ENCODE measurements at places on chromosomes 12 and 14.

- DNase-seq: no peak
Measured at GRCh38 chr12:2445968-2446367, 348.8 kb upstream of the FKBP4 start.

- DNase-seq: no peak
Measured at GRCh38 chr12:121788176-121788818, 5.2 kb downstream of the RHOF start.

- DNase-seq: no peak
Measured at GRCh38 chr14:80901260-80901659, 40.3 kb downstream of the CEP128 start.

GRCh38 chr12:124423761-124424515 lies 129.0 kb downstream of the RFLNA start:
- DNase-seq: no peak

DNA sequence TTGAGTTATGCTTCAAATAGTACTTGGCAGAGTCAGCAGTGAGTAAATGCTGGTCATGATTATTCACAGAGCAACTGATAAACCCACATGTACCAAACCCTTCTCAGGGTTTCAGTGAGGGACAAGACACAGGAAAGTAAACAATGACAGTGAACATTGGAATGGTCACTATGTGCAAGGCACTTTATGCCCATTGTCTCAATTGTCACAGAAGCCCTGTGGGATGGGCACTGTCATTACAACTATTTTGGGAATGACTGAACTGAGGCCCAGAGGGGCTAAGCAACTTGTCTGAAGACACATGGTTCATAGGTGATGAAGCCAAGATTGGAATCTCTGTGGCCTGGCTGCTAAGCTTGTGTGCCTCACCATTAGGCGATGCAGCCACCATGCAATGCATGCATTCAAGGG lies 238.5 kb downstream of the RBM19 start:
- peak; percentile 77 for DNase-seq

- DNase-seq: no peak
Measured at GRCh38 chr12:14741153-14741552, 44.8 kb upstream of the GUCY2C start.

DNA sequence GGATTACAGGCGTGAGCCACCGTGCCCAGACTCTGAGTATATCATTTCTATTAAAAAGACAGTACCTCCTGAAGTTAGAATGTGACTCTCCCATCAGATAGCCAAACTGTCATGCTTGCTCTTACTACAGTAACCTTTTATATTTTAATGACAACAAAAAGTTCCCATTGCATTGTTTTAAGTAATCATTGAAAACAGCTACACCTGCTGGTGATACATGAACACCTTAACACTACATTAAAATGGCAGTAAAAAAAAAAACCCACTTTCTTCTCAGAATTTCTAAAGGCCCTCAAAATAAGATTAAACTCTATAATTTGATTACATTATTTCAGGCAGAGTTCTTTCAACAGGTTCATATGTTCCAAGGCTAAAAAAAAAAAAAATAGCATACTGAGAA lies 76.7 kb downstream of the SH2B3 start:
- no peak for DNase-seq

DNA sequence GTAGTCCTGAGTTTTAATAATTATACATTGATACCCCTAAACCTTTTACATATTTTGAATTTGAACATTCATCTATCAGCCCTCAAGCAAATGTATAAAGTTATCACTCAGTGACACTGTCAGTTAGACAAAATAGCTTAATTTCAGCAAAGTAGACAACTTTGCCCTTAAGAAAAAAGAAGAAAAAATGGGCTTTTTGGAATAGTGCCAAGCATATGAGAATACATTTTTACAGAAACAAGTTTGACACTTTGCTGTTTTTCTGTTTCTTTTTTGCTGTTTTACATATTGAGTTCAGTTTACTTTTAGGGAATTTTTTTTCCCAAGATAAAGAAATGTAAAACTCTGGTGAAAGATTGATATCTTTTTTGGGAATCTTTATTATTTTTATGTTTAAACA lies 14.3 kb downstream of the TBK1 start:
- no peak for DNase-seq

DNA sequence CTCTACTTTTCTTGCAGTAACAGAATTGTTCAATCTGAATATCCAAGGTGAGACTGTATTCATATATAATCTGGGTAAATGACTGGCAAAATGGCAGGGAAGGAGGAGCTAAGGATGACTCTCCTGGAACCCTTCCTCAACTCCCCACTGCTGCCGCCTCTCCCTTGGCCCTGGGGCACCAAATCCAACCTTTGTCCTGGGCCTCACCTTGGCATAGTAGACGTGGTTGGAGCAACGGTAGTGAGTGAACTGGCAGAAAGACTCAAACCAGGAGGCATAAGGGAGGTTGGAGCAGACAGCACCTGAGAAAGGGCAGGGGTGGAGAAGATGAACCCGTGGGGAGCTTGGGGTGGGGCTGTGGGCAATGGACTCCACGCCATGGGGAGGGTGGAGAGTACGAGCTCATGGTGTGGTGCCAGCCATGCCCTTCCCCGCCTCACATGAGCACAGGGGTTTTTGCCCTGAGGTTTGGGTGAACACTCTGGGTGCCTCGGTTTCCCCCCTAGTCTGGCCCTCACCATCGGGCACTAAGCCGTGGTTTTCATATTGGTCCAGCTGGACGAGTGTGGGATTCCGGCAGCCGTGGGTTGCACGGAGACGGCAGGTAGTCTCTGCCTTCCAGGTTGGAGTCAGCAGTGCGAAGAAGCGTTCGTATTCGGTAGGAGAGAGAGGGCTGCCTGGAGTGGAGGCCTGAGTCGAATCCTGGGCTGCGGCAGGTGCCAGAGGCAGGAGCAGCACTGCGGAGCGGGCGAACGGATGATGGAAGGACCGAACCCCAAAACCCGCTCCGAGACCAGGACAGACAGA lies 753 bp downstream of the ACRBP start:
- no peak for DNase-seq

- DNase-seq: no peak
Measured at GRCh38 chr14:100470523-100470897, 116.7 kb downstream of the BEGAIN start.

GRCh38 chr14:23608454-23608853 lies 27.7 kb upstream of the DHRS2 start:
- DNase-seq: no peak

DNA sequence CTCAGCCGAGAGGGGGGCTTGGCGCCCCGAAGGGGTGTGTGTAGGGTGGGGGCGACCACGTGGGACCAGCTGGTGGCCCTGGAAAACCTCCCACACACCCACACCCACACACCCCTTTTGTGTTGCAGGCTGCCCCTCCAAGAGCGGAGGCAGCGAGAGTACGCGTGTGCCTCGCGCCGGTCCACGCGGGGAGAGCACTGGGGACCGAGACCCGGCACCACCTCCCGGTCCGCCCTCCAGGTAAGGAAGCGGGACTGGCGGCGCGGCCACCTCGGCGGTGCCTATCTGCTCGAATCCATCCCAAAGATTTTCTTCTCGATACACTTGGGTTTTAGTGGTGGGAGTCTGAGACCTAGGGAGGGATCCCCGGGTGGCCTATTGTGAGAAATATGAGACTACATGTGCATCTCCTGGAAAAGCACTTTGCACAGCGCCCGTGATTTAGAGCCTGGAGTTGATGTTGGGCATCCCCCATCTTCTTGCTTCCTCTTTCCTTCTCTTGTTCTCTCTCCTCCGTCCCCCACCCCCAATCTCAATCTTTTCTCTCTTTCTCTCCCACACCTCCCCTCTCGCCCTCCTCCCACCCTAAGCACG lies 393 bp downstream of the SYT1 start:
- no peak for DNase-seq

DNA sequence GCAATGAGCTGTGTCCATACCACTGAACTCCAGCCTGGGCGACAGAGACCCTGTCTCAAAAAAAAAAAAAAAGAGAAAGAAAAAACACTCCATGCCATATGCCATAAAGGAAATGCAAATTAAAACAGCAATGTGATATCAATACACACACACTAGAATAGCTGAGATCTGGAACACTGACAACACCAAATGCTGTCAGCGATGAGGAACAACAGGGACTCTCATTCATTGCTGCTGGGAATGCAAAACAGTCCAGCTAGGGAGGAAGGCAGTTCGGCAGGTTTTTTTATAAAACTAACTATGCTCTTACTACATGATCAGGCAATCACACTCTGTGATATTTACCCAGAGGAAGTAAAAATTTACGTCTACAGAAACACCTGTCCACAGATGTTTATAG lies 3.4 kb upstream of the ABCB9 start:
- no peak for DNase-seq

- DNase-seq: no peak
Measured at GRCh38 chr14:98903371-98903770, 368.6 kb downstream of the BCL11B start.

GRCh38 chr12:89783359-89784060 lies 74.9 kb upstream of the ATP2B1 start:
- DNase-seq: peak; percentile 37

DNA sequence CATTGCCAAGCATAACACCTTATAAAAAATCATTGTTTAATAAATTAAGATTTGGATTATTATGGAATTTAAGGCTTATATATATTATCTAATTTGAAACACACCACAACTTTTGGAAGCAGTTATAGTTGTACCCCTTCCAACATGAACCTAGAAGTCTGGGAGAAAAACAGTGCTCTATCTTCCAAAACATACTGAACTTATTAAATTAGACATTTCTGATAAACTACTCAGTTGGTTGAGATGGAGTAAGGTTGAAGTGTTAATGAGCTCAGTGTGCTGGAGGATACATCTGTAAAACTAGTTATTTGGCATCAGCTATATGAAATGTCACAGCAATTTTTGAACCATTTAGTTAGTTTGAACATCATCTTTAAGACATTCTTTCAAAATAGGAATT lies 227.4 kb downstream of the ALX1 start:
- no peak for DNase-seq

DNA sequence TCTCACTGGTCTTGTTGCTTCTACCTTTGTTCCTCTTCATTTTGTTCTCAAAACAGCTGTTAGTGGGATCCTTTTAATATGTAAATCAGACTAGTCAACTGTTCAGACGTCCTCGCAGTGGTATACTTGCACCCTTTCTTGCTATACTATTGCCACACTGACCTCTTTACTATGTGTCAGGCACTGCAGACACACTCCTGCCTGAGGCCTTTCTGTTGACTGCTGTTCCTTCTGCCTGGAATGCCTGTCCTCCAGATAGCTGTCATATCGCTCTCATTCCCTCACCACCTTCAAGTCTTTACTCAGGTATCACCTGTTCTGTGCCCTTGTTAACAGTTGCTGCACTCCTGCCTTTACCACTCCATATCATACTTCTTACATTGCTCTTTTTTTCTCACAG lies 90.0 kb upstream of the TMEM263 start:
- DNase-seq: no peak

DNA sequence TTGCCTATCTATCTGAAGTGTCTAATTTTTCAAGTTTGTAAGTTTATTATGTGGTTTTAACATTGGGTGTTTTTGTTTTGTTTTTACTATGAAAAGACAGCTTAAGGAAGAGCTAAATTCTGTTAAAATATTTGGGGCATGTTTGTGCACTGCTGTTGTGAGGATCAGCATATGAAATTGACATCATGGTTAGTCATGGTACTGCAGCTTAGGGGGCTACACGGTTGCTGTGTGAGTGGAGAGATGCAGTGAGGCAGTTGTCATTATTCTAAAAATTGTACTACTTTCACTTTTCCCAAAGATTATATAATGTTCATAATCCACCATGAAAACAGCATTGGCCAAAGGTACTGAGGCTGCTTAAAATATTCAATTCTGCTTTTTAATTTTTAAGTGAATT lies 49.0 kb downstream of the ZC3H14 start:
- peak; percentile 8 for DNase-seq

DNA sequence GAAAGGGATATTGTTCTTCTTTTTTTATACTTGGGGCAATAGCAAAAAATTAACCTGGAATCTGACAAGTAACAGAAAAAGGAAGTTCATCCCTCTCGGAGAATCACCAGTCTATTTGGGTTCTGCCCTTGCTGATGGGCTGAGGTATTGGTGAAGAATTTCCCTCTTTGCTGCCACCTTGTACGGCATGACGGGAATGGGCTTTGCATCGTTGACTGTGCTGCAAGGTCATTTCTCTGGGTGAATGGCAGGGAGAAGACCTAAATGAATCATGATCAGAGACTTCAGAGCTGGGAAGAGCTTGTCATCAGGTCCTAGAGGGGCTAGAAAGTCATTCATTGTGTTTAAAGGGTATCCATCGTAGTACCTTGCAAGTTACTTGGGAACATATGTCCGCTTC lies 12.0 kb downstream of the C1S start:
- no peak for DNase-seq

GRCh38 chr14:43938588-43939281 lies 568.3 kb downstream of the FSCB start:
- DNase-seq: no peak

- peak; percentile 73 for DNase-seq
Measured at GRCh38 chr14:96225745-96226151, 21.1 kb downstream of the BDKRB2 start.

DNA sequence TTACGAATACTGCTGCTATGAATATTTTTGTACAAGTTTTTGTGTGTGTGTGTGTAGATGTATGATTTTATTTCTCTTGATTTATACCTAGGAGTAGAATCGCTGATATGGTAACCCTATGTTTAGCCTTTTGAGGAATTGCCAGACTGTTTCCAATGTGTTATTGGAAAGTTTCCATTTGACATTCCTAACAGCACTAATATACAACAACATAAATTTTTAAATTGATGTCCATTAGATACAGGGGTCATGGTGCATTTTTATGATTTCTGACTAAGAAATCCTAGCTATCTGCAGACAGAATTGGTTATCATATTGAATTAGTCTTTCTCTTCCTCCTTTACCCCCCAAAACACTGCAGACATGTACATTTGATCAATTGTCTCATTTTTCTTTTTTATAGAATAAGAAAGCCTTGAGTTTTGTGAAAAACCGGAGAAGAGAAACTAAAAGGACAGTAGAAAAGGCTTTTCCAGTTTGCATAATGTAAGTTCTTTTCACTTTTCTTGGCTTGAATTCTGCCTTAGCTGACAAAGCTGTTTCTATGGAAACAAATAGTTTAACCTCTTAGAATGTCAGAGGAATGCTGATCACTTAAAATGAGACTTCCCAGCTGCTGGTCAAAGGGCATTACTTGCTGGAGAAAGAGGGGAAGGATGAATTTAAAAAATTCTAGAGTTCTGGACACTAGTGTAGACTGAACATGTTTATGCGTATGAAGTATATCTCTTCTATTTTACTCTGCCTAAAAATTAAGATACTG lies 28.2 kb downstream of the PALS1 start:
- DNase-seq: peak; percentile 75

DNA sequence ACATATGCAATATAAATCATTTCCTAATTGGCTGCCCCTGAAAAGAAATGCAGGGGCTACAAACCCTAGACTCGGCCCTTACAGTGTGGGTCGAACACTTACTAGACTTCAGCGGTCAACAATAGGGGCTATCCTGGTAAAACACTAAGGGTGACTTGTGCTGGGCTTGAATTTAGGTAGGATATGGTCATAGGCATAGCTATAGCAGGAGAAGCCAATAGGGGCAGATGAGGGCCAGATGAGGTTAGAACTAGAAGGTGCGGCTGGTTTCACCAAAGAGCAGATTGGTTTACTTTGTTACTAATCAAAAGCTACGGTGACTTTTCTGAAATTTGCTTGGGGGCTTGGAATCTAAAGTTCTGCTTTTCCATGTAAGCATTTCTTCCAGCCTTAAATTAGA lies 282.3 kb upstream of the DIO2 start:
- no peak for DNase-seq

All from fibroblast of skin of scalp (primary cell).